ENCODE measurements at places on chromosomes 3 and 15. TPM values are rescaled to one million over a fixed set of nuclear protein-coding genes. Genes with fewer than 3 reads are reported as not detected.

Gene GDPGP1
- total RNA-seq: 5.9 TPM

- DNase-seq: peak; percentile 72
Observed at GRCh38 chr15:60835974-60836373, 357.0 kb upstream of the ICE2 start.

GRCh38 chr3:14846226-14846880, 27.6 kb downstream of the FGD5 start:
- peak; percentile 55 for DNase-seq

- no peak for DNase-seq
Observed at GRCh38 chr3:131806736-131807135, 228.1 kb downstream of the CPNE4 start.

DNA sequence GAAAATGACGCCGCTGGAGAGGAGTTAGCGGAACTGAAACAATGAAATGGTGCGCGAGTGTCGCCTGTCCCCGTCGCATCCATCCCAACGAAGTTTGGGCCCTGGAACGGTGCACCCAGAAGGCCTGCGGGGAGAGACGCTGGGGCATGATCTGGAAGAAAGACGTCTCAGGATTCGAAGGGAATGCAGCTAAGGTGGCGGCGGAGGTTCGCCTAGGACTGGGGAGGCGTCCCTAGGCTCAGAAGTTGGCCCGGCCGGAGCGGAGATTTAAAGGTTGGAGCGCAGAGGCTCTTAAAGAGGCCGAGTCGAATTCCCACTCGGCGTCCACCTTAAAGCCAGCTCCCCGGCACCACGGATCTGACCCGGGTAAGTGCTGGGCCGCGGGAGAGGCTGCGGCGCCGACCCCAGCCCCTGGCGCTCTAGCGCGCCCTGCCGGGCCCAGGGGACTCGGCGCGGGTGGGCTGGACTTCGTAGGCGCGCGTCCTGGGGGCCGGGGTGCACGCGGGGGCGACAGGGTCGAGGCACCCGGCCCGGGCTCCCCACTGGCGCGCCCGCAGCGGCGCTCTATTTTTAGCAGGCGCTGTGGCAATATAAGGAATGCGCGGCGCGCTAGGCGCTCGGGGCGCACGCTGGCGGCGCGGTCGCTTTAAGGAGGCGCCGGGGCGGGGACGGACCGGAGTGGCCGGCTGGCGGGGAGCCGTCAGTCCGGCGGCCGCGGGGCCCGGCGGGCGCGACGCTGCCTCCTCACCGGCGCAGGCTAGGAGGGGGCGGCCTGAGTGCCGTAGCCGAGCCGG, at the start of gene MRAS:
TSS of gene MRAS (plus strand) at position 620 of the 794 bp plus-strand sequence. CDS start 24,305 bp downstream, outside the sequence.
- DNase-seq: peak; percentile 85

Measured in RPMI7951 (cell line).